Activated T-helper 17 cell treated with anti-CD3 and anti-CD28 coated beads, Interleukin-2, amount 50 U/mL, for 72 hours (primary cell): ENCODE measurements at places on chromosomes 11 and 22. TPM values are rescaled to one million over a fixed set of nuclear protein-coding genes. Genes with fewer than 3 reads are reported as not detected.

SCGB1C1 gene
- not detected for total RNA-seq

SERHL2 gene
- 0.48 TPM for total RNA-seq

OR4D5 gene
- not detected for total RNA-seq

DNA sequence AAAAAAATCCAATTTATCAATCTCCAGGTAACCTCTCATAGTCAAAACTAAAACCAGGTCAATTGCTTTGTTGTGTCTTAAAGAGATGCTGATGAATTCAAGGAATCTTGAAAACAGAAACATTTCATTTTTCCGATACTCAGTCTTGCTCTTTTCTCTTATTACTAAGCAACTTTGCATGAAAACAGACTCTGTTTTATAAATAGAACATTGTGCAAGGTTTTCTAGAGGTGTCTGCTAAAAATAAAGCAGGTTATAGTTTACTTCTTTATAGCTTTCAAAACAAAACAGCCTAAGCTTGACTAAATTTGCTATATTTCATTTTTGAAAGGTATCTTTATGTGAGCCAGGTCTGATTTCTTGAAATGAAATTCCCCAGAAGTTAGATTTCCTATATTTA lies 109.3 kb downstream of the ARL14EP start:
- ATAC-seq = no peak

OR51B2 gene
- total RNA-seq = 0.29 TPM

KDM4E gene
- not detected for total RNA-seq

GRCh38 chr11:103936059-103936458 lies 100.4 kb upstream of the DDI1 start:
- ATAC-seq = no peak

- ATAC-seq = peak; percentile 98
Observed at GRCh38 chr11:62753736-62754603, at the start of gene ZBTB3. TSS of gene ZBTB3 (minus strand) at chr11:62754160. CDS start at chr11:62753664, 496 bp downstream.

DNA sequence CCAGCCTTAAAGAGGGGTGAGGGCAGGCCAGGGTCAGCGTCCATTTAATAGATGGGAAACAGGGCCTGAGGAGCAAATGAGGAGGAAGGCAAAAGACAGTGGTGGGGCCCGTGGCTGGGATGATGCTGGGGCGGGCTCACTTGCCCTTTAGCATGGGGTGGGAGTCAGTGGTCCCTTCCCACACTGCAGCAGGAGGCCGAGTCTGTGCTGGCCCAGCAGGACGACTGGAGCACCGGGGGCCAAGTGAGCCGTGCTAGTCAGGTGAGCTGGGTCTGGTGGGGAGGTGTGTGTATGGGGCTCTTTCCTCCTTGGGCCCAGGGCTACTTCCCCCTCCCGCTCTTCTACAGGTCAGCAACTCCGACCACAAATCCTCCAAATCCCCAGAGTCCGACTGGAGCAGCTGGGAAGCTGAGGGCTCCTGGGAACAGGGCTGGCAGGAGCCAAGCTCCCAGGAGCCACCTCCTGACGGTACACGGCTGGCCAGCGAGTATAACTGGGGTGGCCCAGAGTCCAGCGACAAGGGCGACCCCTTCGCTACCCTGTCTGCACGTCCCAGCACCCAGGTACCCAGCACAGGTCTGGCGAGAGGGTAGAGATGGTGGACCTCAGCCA lies 12.8 kb downstream of the SCYL1 start:
- ATAC-seq = no peak

DNA sequence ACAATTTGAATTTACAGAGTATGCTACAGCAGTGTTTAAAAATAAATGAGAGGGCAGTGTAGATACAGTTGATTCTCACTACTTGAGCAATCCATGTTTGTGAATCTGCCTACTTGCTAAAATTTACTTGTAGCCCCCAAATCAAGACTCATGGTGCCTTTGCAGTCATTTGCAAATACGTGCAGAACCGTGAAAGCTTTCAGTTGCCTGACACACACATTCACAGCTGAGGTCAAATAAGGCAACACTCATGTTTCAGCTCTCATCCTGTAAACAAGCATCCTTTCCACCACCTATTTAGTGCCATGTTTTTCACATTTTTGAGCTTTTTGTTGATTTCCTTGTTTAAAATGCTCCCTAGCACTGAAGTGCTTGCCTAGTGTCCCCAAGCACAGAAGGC lies 32.5 kb upstream of the RASL10A start:
- no peak for ATAC-seq

SMARCB1 gene
- 51.4 TPM for total RNA-seq
